T-helper 2 cell (primary cell): ENCODE measurements at places on chromosomes 7 and 10.

DNA sequence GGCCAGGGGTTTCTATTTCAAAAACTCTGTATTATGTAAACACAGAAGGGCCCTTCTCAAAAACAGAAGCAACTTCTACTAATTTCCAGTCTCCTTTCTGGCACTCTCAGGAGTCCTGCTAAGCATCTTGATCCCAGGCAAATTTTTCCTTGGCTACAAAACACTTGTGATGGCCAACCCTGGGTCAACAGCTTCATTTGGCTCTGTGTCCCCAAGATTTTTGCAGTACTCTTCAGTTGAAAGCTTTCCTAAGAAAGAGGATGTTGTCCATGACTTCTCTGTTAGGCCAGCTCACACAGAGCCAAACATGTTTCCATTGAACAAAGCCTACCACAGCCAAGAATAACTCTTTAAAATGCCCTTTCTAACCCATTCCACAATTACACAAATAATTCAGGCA lies 99.0 kb upstream of the EGR2 start:
- DNase-seq, result no peak

DNA sequence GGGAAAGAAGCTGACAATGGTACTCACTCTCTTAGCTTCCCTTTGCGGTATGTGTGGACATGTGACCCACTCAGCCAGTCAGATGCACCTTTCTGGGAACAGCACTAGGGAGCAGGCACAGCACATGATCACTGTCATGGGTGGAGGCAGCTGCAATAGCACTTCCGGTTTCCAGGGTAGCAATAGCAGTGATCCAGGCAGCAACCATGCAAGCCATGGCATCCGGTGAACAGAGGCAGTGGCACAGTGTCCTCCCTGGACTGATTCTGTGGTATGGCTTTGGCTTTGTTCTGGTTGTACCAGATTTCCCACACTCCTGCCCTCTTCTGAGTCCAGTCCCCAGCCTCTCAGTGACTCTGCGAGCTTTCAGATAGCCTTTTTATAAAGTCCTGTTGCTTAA lies 86.8 kb upstream of the NAMPT start:
- DNase-seq, result no peak

DNA sequence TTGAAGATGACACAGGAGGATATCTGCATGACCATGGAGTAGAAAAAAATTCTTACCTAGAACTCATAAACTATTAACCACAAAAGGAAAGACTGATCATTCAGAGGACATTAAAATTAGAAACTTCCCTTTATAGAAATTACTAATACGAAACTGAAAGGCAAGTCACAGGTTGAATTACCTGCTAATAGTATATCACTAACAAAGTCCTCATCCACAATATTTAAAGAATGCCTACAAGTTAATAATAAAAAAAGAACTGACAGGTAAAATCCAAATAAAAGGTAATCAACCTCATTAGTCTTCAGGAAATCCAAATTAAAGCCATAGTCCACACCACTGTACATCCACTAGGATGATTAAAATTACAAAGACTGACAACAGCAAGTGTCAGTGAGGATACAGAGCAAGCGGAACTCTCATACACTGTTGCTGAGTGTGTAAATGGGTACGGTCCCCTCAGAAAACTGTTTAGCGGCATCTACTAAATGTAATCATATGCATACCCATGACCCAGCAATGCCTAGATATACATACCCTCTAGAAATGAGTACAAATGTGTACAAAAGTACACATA lies 71.2 kb downstream of the ARHGAP21 start:
- no peak for DNase-seq

- DNase-seq, result no peak
Observed at GRCh38 chr7:155660758-155661093, 16.3 kb downstream of the RBM33 start.

DNA sequence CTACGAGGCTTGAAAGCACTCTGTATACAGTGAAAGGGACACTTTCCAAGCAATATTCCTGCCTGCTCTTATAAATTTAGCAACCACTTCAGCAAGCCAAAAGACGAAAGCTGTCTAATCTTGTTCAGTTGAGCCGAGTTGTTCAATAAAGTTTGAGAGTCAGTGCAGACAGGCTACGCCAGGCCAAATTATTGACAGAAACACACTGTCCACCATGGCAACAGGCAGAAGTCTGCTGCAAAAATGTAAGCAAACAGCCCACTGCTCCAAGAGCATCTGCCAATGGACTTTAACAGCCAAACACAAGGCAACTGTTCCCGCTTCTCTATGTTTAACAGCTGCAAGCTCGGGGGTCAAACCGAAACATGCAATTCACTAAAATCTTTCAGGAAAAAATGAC lies 85.7 kb downstream of the GLI3 start:
- DNase-seq, result no peak

DNA sequence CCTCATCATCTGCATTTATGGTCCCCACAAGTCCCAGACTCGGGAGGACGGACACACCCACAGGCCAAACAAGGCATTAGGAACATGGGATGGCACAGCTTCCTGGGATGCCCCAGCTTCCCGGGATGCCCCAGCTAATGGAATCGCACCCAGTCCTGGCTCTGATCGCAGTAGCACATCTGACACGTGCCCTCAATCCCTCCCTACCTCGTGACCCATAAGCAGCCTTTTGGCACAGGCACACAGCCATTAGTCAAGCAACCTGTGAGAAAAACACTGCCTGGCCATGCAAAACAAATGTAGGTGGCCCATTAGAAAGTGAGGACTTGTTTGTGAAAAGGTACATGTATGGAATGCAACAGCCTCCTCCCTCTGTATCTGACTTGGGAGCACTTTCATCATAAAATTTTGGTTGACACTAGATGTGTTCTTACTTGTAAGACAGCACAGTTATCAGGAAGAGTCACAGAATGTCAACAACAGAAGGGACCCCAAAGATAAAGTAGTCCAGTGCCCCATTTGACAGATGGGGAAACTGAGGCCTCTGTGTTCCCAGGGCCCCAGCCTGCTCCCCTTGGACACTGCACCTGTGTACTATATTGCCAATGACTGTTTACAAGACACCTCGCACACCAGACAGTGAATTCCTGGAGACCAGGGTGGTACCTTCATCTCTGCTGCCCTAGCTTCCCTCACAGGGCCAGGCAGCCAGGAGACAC lies 34.4 kb downstream of the DLG5 start:
- DNase-seq, result no peak

DNA sequence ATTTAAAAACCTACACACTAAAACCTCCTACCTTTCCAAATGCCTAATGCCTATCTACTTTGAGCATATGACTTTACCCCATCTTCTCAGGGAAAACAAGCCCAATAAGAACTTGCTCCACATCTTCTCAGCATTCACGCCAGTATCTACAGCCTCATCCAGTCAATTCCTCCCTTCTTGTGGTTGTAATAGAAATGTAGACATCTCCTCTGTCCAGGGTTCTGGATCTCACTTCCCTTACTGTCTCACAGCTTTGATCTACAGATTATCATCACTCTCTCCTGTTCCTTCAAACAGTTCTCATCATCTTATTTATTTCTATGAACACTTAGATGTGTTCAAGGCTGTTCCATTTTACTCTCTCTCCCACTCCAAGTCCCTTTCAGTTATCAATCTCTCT lies 70.4 kb upstream of the NOBOX start:
- DNase-seq, result no peak

DNA sequence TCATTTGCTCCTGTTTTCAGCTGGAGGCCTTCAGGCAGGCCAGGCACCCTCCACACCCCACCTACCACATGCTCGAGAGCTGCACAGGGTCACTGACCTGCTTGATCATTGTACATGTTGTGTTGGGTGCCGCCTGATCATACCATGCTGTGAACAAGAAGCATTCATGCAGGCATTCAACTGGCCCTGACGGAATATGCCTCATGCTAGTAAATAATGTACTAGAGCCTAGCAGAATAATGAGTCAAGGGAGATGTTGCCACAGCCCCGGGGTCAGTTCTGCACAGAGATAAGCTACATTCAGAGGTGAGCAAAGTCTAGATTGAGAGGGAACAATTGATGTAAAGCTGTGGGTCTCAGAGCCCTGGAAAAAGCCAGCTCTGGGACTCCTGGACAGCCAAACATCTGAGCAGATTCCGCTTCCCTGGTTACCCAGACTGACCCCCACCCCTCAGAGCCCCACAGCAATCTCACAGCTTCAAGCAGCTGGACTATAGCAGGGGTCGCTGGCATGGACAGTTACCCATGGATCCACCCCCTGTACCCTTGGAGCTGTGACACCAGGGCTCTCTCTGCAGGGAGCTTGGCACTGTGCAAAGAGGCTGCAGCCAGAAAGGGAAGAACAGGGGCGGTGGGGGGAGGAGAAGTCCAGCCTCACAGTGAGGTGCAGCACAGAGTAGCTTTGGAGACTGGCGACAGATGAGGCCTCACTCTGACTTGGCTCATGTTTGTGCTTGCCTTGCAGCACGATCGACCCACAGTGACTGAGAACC lies 86.6 kb downstream of the FRMPD2 start:
- no peak for DNase-seq

DNA sequence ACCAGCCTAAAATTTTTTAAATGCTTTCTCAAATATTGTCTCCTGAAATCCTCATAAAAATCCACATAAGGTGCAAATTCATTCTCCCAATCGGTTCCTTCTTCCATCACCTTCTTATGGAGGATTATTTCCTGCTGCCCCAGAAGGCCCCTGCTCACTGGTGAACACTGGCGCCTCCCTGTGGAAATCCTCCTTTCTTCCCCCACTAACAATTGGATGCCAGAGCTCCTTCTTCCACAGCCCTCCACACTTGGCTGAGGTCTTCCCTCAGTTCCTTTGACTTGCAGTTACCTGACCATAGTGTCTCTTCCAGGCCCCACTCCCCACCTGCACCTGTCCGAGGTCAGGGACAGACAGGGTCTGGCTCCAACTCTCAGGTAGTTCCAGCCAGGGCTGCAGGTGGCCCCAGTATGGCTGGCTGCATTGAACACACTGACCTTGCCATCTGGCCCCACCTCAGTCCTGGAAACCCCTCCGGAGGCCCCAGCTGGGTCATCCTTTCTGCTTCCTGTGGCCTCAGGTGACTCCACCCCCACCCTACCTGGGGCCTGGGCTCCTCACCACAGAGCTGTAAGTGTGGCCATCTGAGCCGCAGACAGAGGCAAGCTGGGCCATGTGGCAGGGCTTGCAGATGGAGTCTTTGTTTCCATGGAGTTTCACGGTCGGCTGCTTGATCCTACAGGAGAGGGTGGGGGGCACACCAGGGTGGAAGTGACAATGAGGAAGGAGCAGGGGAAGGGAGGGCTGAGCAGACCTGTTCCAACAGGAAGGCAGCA lies 18.4 kb downstream of the SPOCK2 start:
- DNase-seq, result no peak

GRCh38 chr7:20895563-20895962 lies 108.9 kb upstream of the SP8 start:
- no peak for DNase-seq

GRCh38 chr10:78321500-78321899 lies 287.8 kb downstream of the RPS24 start:
- no peak for DNase-seq

DNA sequence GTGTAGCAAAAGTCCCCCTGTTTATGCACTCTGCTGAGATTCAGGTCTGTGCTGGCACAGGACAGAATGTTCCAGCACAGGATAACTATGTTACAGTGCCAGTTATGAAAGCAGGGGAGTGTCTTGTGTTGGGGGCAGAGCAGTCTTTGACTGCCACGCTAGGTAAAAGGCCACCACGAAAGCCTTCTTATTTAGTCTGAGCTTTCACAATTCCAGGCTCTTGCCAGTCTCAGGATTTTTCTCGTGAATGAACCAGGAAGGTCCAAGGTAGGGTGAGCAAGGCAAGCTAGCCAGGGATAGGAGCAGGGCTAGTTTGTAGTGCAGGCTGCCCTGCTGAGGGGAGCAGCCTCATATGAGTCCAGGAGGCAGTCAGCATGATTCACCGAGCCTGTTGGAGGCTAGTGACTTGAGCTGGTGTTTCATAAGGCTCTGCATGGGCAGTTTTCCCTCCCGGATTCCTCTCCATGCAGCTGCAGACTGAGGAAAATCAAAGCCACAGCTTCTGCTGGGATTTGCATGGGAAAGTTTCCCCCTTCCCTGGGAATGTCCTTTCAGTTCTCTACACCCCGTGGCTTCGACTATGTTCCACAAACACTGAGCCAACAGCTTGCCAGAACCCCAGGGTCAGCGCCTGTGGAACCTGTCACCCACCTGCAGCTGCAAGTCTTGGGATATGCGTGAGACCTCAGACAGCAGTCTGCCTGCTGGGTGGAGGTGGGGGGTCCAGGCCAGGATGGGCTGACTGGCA lies 112.3 kb downstream of the JCAD start:
- DNase-seq, result no peak

- DNase-seq, result peak; percentile 91
Observed at GRCh38 chr10:87095236-87095945, 385 bp downstream of the SHLD2 start.

GRCh38 chr10:77357611-77358310 lies 279.8 kb downstream of the KCNMA1 start:
- DNase-seq, result no peak

GRCh38 chr7:21942955-21943354 lies 2.7 kb downstream of the CDCA7L start:
- DNase-seq, result no peak

- no peak for DNase-seq
Observed at GRCh38 chr7:80537091-80537490, 25.2 kb upstream of the GNAT3 start.

DNA sequence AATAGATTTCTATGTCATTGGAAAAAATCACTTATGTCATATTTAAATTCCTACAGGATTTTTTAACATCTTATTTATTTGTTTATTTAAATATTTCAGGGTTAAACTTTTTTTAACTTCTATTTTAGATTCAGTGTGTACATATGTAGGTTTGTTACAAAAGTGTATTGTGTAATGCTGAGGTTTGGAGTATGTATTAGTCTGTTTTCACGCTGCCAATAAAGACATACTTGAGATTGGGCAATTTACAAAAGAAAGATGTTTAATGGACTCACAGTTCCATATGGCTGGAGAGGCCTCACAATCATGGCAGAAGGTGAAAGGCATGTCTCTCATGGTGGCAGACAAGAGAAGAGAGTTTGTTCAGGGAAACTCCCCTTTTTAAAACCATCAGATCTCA lies 65.4 kb downstream of the MGAM2 start:
- DNase-seq, result no peak

DNA sequence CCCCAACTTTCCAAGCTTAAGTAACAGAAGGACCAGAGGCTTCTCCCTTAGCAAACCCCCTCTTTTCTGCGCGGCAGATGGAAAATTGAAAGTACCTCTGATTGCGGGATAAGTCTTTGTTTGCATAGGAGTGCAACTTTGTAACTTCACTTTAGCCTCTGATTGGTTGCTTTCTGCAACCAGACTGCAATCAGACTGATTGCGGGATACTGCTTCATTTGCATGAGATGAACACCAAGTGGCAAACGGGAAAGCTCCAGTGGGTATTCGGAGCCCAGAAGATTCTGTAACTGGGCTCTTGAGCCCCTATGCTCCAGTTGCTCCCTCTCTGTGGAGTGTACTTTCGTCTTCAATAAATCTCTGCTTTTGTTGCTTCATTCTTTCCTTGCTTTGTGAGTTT lies 260.6 kb downstream of the BAMBI start:
- no peak for DNase-seq

GRCh38 chr7:76165106-76165972 lies 36.4 kb upstream of the SRRM3 start:
- no peak for DNase-seq

- DNase-seq, result no peak
Observed at GRCh38 chr7:145978769-145979168, 137.8 kb upstream of the CNTNAP2 start.
